ENCODE measurements at places on chromosomes 5 and 9.

DNA sequence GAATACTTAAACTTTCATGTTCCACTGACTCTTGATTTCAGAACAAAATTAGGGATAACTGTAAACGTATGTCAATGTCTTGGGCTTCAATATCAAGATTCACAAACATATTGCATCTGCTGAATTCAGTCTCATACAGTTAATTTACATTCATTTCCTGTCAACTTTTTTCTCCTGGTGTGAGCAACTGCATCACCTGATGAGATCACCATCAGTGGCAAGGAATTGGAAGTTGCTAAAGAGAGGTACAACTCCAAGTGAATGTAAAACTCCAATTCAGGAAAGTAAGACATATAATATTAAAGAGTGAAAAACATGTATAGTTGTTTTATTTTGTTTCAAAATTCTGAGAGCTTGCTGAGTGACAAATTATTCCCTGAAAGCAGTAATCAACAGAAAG lies 1336.2 kb upstream of the C9orf72 start:
- DNase-seq = no peak

- no peak for DNase-seq
Measured at GRCh38 chr5:138980441-138980840, 105.3 kb upstream of the LRRTM2 start.

- no peak for DNase-seq
Measured at GRCh38 chr9:109036744-109037680, 23.7 kb upstream of the CTNNAL1 start.

- no peak for DNase-seq
Measured at GRCh38 chr9:134408389-134408788, 82.1 kb downstream of the RXRA start.

DNA sequence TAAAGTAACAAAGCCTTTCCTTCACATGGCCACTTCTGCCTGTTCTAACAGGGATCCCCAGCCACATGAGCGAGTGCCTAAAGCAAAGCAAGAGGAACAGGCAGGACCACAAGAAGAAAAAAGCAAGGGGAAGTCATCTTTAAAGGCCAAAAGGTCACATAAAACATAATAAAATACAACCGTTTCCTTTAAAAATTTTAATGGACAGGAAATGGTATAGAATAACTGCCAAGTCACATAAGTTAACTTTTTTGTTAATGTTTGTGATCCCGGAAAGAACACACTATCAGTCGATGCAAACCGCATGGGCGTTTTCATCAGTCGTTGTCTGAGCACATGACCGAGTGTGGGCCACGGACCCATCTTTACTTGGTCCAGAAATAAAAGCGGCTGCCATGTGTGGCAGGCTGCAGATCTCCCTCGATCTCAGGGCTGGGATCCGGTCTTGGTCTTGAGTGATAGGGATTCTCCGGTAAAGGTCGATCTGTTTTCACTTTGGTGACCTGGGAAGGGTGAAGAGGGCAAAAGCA lies 15.6 kb downstream of the NDUFA8 start:
- DNase-seq = no peak

GRCh38 chr9:93453047-93453914 lies at the start of gene FAM120AOS:
Gene FAM120AOS, minus strand, starts transcription at chr9:93453581. Its CDS starts 872 bp downstream, at chr9:93452709.
- DNase-seq = peak; percentile 97

DNA sequence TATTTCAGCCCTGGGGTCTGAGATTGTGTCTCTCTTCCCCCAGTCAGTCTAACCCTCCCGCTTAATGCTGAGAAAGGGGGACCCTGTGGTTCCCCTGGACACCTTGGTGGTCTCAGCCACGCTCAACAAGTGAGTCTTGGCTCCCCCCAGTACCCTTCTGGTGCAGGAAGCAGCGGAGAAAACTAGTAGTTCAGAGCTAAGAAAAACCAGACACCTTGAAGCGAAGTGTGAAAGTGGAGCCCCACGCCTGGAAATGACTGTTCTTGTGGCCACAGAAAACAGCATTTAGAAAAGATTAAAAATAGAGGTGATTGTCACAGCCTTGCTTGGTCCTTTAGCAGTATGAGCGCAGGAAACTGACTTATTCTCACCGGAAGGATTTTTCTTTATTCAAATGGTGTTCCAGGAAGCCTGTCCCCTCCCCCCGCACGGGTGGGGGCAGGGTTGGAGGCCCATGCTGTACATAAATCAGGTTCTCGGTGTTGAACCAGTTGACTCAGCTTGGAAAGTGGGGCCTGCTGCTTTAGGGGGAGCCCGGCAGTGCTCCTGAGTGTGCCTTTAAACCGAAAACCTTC lies 8.1 kb downstream of the ARPC5L start:
- DNase-seq = no peak

GRCh38 chr9:18358325-18358724 lies 115.6 kb upstream of the ADAMTSL1 start:
- DNase-seq = no peak

DNA sequence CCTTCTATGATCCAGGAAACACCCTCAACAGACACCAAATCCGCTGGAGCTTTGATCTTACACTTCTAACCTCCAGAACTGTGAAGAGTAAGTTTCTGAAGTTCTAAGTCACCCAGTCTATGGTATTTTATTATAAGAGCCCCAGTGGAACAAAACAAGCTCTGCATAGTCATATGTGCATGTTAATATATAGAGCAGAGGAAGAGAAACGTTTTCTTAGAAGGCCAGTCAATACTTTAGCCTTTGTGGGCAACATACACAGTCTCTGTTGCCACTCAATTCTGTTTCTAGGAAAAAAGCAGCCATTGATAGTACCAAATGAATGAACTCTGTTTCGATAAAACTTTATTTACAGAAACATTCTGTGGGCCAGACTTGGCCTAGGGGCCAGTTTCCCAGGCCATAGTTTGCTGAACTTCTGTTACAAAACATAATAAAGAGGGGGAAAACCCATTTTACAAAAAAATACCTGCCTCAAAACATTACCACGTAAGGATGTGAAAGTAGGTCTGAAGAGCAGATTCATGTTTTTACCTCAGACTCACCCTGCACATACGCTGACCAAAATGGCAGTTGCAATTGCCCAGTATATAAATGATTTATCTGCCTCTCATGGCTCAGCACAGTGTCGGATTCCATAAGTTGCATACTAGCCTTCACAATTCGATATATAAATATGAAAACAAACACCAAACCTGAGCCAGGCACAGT lies 350.5 kb downstream of the SLIT3 start:
- no peak for DNase-seq

GRCh38 chr9:18595597-18595996 lies 121.6 kb downstream of the ADAMTSL1 start:
- peak; percentile 61 for DNase-seq

- no peak for DNase-seq
Measured at GRCh38 chr5:126501448-126501847, 78.2 kb downstream of the GRAMD2B start.

DNA sequence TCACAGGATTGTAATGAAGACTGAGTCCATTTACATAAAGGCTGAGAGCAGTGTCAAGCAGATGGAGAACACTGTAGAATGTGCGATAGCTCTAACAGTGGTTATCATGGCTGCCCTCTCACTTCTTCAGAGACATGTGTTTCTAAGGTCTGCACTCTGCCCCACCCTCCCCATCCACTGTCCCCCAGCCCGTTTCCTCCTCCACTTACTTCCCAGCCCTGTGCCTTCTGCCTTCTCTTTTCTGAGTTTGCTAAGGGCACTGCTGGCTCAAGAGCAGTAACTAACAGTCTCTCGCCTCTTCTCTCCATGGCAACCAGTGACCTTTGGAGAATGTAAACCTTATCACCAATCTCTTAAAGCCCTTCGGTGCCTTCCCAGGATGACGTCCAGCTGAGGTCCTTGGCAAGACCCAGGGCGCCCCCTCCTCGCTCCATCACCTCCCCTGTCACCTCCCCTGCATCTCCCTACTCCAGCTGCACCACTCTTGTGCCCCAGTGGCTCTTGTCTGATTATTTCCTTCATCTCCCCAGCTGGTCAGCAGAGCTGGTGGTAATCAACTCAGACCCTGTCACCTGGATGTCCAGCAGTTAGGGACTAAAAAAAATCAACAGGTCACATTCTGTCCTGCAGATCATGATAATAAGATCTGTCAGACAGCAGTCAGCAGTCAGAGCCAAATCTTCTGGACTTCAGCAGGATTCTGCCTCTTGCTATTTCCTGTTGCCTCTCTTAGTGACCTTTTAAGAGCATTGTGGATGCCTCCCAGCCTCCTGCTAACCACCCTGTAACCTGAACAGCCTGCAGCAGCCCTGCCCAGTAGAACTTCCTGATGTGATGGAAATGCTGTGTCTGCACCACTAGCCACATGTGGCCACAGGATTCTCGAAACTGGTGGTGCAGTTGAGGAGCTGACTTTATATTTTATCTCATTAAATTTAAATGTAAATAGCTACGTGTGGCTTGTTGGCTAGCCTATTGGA lies 9.0 kb downstream of the FXN start:
- DNase-seq = no peak

DNA sequence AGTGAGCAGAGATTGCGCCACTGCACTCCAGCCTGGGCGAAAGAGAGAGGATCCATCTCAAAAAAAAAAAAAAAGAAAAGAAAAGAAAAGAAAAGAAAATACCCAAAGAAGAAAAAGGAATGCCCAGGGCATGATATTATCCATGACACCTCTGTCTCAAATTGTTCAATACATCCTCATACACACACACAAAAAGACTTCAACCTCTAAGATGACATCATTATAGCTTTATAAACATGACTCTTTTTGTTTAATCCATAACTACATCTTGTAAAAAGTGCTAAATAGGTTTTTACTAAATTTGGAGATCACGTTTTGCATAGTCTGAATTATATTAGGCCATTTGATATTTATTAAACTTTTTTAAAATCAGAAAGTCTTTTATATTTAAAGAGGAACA lies 33.1 kb downstream of the ANKRD31 start:
- DNase-seq = no peak

DNA sequence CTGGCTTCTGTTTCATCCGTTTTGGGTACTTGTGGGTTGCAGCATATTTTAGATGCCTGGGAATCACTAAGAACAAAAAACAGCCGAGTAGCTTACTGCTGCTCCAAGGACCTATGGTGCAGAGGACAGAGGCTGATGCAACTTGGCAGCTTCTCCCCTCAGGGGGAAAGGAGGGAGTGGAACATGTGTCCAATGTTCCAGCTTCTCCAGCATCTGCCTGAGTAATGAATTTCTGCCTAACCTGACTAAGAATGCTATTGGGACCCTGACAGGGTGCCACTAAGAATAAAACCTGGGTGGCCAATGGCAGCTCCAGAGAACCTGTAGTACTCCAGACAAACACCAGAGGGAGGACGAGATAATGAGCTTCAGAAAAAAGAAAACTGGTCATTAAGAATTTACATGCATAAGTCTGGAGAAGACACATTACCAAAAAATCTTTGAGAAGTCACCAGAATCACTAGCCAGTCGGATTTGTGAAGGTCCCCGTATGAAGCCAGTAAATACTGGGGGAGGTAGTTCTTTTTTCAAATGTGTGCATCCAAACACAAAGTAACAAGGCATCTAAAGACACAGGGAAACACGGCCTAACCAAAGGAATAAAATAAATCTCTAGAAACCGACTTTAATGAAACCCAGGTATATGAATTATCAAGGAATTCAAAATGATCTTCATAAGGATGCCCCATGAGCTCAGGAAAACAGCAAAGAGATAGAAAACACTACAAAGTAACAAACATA lies 293.5 kb downstream of the HINT1 start:
- no peak for DNase-seq

DNA sequence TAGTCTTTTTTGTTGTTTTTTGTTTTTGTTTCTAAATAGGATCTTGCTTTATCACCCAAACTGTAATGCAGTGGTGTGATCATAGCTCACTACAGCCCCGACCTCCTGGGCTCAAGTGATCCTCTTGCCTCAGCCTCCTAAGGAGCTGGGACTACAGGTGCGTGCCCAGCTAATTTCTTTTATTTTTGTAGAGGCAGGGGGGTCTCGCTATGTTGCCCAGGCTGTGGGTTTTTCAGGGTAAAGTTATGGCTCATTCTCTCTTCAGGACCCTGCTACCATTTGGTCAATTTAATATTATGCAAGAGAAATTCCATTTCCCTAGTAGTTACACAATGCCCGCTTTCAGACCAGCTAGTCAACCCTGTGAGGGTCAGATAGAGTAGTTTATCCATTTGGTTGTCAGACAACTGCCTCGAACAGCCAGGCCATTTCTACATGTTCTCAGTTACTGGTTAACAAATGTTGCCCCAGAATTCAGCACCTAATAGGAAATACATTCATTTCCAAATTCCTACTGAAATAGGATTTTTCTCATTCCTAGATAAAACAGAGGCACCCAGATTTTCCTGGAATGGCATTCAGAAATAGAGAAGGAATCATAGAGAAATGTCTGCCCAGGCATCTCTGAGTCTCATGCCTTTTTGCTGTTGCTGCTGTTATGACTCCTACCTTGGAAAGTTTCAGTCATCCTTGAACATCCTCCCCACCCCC lies 6.4 kb upstream of the GLIS3 start:
- DNase-seq = no peak

DNA sequence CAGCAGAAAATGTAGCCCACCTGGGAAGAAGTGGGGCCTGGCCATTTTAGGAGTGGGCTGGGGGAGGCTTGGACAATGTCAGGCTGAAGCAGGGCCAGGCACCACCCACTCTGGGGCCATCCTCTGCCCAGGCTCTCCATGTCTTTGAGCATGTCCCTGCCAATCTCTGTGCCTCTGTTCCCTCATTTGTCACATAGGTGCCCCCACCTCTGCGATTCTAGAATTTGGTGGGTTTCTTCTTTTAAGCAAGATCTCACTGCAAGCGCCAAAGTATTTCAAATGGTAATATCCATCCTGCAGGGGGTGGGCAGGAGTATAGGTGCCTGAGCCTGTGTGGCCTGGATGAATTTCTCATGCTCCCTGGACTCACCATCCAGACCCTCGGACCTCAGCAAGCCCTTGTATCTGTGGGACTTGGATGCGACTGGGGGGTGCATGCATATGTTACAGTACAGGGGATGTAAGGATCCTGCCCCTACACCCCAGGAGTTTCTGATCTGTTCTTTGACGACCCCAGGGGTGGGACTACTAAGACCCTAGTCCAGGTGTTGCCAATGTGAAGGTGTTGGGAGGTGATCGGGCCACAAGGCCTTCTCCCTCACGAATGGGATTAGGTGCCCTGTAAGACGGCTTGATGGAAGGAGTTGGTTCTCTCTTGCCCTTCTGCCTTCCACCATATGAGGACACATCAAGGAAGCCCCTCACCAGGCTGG lies 4.3 kb downstream of the CD74 start:
- DNase-seq = no peak

DNA sequence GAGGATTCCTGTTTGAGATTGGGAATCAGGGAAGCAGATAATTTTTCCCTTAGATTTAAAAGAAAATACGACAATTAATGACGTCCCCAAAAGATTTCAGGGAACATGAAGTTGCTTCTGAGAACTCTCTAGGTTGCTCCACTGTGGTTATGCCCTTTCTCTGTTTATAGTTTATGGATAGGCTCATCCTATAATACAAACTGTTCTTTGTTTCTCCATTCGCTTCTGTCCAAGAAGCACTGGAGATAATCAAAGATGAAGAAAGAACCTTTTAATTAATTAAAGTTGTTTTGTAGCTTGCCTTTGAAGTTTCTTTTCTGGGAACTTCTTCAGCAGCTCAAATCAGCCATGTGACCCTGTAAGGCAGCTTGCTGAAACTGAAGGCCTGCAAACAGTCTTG lies 87.5 kb downstream of the CHSY3 start:
- DNase-seq = no peak

DNA sequence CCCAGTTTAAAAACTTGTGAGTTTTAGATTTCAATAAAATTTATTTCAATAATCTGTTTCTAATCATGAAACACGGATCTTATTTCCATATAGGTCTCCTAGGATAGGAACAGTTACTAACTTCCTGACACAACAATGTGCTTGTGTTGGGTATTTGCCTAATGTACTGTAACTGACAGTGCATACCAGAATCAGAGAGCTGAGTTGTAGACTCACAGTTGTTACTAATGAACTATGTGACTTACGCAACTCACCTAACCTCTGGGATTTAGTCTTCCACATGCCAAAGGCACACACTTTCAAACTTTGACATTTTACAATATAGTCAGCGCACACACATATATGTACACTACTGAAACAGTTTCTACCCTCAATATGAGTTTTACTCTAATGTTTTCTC lies 77.7 kb downstream of the HOMER1 start:
- DNase-seq = no peak

Measured in putamen (tissue), 1 donor.